Naive thymus-derived CD8-positive, alpha-beta T cell (primary cell): ENCODE measurements at places on chromosomes 1 and 21. TPM values are rescaled to one million over a fixed set of nuclear protein-coding genes. Genes with fewer than 3 reads are reported as not detected.

- no peaks in the 10 kb centered on the region for H3K36me3 ChIP-seq
- peak; percentile 46 for DNase-seq
- H3K4me3 ChIP-seq, result no peak overlapping the region
- H3K27ac ChIP-seq, result peak overlapping the region; percentile 39
- peaks cover 11% of the 10 kb centered on the region for H3K4me1 ChIP-seq
Measured at GRCh38 chr1:35298464-35298863, 30.0 kb downstream of the ZMYM4 start.

- no peak overlapping the region for H3K4me3 ChIP-seq
- H3K27ac ChIP-seq, result no peak overlapping the region
Measured at GRCh38 chr1:44239331-44239960, 26.2 kb downstream of the DMAP1 start.

B3GALT5 gene
- not detected for total RNA-seq

DNA sequence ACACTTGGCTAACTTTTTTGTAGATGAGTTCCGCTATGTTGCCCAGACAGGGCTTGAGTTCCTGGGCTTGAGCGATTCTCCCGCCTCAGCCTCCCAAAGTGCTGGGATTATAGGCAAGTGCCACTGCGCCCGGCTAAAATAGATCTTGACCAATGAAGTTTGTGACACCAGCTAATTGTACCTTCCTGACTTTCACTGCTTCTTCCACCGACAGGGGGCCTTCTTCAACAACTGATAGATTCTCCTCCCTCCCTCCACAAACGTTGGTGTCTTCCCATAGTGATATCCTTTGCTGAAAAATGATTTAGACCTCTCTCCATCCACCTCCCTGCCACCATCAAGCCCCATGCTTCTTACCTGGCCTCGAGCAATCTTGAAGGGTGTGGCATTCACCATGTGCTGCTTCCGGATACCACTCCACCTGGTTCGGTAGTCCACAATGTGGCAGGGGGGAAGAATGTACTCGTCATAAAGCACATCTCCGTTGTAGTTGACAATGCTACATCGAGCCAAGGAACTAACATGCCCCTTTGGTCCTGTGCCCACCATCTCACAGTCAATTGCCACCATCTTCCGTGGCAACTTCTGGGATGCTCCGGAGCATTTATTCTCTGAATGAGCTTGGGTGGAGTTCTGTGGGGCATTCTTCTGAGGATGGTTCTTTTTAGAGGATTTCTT lies 1.6 kb upstream of the METTL25B start:
- DNase-seq, result peak; percentile 14
- H3K4me1 ChIP-seq, result peaks cover 28% of the 10 kb centered on the region
- peaks cover 6% of the 10 kb centered on the region for H3K36me3 ChIP-seq

GRCh38 chr1:42978317-42979035 lies 19.8 kb upstream of the SLC2A1 start:
- H3K36me3 ChIP-seq, result peaks cover 7% of the 10 kb centered on the region
- H3K4me3 ChIP-seq, result no peak overlapping the region
- DNase-seq, result no peak
- H3K27me3 ChIP-seq, result no peaks in the 10 kb centered on the region
- H3K4me1 ChIP-seq, result peaks cover 5% of the 10 kb centered on the region
- H3K27ac ChIP-seq, result no peak overlapping the region

GRCh38 chr1:181159451-181160140 lies 71.1 kb downstream of the IER5 start:
- H3K36me3 ChIP-seq, result peaks cover 7% of the 10 kb centered on the region
- H3K27me3 ChIP-seq, result no peaks in the 10 kb centered on the region
- H3K27ac ChIP-seq, result peak overlapping the region; percentile 93
- H3K4me3 ChIP-seq, result peak overlapping the region; percentile 51

GRCh38 chr1:195520757-195521156 lies 1087.5 kb downstream of the KCNT2 start:
- H3K4me1 ChIP-seq, result no peaks in the 10 kb centered on the region
- no peak for DNase-seq
- H3K27me3 ChIP-seq, result no peaks in the 10 kb centered on the region
- H3K27ac ChIP-seq, result no peak overlapping the region

IFNLR1 gene
- total RNA-seq, result 5.5 TPM

SLC37A1 gene
- 16.5 TPM for total RNA-seq
